ENCODE measurements at places on chromosomes 6 and 20.

DNA sequence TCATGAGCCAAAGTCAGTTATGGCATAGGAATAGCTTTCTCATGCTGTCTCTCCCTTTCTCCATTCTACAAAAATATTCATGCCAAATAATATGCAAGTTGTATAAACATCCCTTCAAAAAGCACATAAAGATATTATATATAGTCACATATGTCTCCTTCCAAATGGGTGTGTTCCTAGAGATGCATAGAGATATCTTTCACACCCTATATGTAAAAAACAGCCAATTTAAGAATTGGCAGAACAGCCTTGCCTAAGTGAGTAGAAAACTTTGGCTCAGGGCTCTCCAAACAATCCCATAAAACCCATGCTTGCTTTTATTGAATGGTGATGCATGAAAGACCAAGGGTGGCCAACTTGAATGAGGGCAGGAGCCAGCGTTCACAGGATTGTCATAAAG lies 274.7 kb upstream of the SUPT3H start:
- no peak for DNase-seq

DNA sequence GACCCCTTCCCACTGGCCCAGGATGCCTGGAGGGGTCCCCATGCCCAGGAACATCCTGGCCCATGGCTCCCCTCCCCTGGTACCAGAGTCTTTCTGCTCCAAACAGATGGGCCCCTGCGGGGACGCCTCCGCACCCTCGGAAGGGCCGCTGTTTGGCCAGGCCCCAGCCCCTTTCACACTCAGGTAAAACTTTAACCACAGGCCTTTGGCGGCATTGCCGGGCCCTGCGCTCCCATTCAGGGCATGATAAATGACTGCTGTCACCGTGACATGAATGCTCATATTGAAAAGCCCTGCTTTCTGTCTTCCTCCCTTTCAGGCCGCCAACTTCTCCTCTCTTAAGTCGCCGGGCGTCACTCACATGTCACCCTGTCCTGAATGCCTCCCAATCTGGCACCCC lies 141.5 kb upstream of the TOP1 start:
- no peak for DNase-seq

DNA sequence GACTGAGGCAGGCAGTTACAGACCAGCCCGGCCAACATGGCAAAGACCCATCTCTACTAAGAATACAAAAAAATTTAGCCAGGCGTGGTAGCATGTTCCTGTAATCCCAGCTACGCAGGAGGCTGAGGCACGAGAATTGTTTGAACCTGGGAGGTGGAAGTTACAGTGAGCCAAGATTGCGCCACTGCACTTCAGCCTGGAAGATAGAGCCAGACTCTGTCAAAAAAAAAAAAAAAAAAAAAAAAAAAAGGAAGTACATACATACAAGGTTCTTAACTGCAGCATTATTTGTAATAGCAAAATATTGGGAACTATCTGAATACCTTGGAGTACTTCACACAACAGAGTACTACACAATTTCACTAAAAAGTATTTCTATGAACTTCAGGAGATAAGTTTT lies 183.5 kb upstream of the OLIG3 start:
- no peak for DNase-seq

- peak; percentile 59 for DNase-seq
Observed at GRCh38 chr20:54535033-54535432, 59.6 kb downstream of the DOK5 start.

DNA sequence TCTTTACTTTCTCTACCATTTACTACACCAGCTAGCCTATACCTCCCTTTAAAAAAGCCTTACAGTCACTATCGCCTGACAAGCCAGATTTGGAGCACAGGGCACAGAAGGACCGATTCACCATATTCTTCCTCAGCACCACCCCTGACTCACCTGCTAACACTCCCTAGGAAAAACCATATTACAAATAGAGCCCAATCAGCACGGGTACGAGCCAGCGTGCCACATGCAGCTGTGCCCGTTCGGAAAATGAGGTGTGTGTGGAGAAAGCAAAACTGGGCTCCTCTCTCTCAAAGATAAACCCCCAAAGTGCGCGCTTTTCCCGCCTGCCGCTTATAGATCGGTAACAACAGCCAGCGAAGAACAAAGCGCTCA lies 1.2 kb downstream of the SYNCRIP start:
- no peak for DNase-seq

DNA sequence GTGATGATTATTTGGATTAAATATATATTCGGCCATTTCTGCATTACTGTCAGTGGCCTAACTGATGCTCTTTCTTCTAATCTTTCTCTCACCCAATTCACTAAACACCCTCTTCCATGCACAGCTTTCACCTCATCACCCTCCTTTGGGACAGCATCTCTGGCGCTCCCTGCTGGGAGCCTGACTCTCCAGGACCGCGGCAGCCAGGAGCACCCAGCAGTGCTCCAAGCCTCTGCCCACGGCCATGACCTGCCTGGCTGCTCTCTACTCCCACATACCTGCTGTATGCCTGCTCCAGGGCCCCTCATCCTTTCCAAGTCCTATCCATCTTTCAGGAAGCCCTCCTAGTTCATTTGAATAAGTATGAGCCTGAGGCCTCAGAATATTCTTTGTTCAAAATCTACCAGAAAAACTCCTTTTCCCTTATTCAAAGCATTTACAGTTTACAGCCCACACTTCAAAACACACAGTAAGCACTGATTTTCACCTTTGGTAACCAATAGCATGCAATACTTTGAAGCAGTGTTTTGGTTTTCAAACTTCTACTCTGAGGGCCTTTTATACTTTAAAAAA lies 15.2 kb downstream of the CTCFL start:
- DNase-seq, result no peak

- no peak for DNase-seq
Observed at GRCh38 chr6:49430187-49430586, 32.9 kb downstream of the MMUT start.

DNA sequence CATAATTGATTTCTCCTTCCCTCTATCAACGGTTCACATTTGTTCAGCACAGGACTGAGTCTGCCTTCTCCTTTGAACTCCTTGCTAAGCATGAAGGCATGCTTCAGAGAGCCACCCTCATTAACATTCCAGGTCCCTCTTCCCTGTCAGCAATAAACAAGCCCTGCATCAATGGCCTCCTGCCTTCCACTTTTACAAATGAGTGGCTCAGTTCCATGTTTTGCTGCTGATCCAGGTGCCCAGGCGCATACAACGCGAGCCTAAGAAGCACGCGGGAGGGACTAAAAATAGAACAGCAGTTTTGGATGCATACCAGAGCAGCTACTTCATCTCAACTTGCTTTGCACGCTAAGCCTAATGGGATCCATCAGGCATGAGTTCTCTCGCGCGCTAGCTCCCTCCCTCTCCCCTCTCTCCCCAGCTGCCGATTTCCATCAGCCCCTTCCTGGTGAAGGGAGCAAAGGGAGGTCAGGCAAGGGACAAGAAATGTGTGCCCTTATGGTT lies 53.4 kb downstream of the TRAF3IP2 start:
- DNase-seq, result no peak

DNA sequence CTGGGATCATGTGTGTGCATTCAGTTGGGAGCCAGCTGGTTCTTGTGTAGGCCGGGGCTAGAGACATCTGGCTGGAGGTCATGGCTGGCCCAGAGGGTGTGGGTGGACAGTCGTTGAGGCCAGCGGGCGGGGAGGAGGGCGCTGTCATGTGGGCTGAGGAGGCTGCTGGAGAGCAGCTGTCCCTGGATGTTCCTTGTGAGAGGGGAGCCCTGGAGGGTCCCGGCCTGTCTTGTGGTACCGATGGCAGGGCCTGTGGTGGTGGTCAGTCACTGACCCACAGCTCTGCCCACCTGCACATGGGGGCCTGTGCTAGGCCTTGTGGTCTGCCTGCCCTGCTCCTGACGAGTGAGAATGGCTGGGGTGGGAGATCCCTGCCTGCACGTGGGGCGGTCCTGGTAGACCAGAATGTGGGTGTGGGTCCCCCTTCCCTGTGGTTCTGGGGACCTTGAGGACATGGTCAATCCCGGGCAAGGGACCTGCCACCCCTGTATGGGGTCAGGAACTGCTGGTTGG lies 1.9 kb upstream of the C20orf204 start:
- no peak for DNase-seq
